Activated CD4-positive, alpha-beta T cell treated with anti-CD3 and anti-CD28 coated beads, Interleukin-2, amount 50 U/mL, for 1 hour (primary cell): ENCODE measurements at places on chromosomes 1 and 21.

GRCh38 chr1:94734963-94735901, 84.9 kb upstream of the SLC44A3 start:
- DNase-seq: no peak

GRCh38 chr1:66556161-66556611, 22.2 kb downstream of the SGIP1 start:
- DNase-seq: no peak

- no peak for DNase-seq
Measured at GRCh38 chr1:156957634-156958033, 37.2 kb downstream of the LRRC71 start.

DNA sequence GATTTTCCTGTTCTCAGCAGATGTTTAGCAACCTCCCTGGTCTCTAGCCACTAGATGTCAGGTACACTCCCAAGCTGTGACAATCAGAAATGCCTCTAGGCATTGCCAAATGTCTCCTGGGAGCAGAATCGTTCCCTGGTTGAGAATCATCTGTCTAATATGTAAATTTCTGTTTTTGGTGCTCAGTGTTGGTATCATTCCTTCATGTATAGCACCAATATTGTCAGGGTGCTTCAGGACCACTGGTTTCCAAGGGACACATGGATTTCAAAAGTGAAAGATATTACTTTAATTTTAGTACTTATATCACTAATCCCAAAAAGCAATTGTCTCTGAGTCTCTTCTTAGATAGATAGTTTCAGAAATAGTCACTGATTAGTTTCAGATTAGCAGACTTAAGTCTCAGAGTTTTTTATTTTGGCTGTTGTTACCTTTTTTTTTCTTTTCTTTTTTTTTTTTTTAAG, 160.1 kb downstream of the PTPRC start:
- no peak for DNase-seq

DNA sequence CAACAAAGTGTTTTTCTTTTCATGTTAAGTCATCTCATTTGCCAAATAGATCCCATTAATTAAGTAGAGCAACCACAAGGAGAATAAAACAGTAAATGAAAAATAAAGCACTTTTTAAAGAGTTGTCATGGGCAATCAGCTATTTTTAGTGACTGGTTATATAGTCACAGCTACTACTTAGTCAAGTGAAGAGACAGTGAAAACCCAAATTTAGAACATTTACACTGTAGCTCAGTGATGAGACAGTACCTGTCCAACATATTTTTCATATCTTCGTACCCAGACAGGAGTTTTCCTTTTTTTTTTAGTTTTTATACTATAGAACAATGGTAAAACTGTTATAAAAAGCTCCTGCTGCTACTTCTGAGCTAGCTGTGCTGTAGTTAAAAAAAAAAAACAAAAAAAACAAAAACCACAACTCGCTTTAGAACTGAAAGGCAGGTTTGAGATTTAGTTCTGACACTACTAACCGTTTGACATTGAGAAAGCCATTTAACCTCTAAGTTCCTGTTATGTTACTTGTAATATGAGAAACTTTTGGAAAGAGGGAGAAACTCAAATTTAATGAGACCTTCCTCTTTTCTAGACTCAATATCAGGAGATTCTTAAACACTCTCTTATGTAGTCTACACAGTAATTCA, 777.5 kb downstream of the ADGRL2 start:
- DNase-seq: no peak

DNA sequence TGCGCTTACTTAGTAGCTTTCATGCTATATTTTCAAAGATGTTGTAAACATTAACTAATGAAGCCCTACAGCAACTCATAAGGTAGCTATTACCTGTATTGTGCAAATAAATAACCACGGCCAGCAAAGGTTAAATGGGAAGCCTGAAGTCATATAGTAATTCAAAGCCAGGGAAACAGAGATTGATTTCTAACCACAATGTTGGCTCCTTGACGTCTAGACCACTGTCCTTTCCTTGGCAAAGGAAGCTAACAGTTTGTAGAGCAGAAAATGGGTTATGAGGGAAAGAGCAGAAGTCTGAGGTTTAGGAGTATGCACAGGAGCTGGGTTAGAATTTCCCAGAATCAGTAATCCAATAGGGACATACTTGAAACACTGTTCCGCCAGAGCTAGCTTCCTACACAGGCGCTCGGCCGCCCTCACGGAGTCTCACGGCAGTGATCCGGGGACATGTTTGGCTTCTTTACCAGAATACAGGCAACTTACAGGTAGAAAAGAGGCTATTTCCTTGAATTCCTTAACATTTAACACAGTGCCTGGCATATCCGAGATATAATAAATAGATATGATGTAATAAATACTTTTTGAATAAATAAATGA, 298.8 kb upstream of the LYPLAL1 start:
- no peak for DNase-seq

- no peak for DNase-seq
Measured at GRCh38 chr1:207944571-207944970, 33.6 kb upstream of the CD34 start.

DNA sequence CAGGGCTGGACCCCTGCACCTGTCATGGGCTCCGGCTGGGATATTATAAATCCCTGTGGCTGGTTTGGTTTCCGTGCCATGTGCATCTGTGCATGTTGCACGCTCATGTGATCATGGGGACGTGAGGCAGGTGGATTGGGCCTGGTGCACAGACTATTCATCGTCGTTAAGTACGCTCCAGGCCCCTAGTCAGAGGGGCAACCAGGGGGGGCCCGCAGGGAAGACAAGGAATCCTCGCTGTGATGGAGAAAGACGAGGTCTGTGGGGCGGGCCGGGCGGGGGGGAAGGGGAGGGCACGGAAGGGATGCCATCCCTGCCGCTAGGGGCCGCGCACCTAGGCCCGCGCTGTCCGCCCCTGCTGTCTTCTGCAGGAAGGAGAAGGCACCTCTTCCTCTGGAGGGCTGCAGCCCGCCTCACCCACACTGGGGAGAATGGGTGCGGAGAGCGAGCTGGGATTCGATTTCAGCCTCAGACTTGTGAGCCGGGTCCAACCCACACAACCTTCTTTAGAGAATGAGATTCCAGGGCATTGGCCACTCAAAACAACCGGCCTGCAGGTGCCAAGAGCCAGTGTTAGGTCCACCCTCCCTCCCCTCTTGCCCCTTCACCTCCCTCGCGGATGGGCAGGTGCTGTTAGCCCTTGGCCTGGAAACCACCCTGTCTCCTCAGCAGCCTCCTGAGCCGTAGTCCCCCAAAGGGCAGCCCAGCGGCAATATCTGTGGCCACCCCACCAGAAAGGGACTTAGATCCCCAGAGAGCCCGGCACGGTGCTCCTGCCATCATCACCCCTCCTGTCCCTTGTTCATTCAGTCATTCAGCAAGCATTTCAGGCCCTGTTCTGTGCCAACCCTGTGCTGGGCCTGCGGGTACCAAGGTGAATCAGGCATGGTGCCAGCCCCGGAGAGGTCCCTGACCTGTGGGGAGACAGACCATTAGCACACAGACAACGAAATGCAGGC, 950 bp upstream of the LRP8 start:
- DNase-seq: peak; percentile 6

GRCh38 chr21:45278156-45278911, 9.4 kb downstream of the POFUT2 start:
- no peak for DNase-seq

DNA sequence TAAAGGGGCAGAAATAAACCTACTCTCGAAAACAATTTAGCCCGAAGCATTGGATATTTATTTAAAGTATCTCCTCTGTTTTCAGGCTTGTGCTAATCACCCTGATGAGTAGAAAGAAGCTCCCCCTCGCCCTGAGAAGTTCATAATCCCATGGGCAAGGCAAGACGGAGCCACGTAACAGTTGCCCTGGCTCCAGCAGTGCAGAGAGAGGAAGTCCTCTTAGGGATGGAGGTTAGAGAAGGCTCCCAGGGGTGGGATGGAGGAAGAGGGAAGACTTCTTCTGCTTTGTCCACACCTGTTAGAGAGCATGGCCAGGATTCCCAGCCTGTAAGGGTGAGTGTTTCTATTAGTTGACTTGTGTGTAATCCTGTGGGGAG, 3.4 kb upstream of the GPR25 start:
- no peak for DNase-seq

DNA sequence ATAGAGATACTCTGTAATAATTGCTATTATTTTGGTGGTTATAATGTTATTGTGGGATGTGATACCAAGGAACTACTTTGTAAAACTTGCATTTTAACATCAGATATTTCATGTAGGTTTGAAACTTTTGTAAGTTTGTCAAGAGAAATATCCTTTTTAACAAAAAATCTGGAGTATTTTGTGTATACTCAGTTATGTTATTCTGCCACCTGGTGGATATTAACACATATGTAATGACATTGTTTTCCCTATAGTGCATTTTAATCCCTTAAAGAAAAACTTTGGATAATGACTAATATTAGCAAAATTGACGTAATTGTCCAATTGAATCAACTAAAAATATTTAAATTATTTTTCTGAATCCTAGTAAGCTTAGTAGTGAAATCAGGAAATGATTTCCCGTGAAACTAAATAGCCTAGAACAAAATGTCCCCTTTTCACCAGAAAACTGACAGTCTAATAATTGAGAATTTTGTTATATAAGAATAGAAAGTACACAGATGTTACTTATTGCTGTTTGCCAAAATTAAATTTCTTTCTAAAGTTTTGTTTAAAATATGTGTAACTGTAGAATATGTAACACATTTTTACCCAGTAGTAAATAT, 39.6 kb downstream of the KCTD3 start:
- DNase-seq: no peak

- DNase-seq: no peak
Measured at GRCh38 chr1:243343970-243344937, 88.4 kb downstream of the SDCCAG8 start.

DNA sequence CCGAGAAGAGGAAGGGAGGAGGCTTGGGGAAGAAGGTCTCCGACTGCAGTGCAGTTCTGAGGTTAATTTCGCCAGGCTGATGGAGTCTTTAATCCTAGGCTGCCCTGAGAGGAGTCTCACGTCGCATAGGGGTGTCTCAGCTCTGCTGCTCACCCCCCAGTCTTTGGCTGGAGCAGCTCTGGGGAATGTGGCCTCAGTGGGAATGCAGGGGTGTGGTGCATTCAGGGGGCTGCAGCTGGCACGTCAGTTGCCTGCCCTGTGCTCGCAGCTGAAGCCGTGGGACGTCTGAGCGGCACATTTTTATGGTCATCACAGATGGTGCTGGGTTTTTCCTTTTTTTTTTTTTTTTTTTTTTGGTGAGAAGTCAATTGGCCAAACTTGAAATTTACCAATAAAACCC, 38.2 kb downstream of the ACTN2 start:
- DNase-seq: no peak

DNA sequence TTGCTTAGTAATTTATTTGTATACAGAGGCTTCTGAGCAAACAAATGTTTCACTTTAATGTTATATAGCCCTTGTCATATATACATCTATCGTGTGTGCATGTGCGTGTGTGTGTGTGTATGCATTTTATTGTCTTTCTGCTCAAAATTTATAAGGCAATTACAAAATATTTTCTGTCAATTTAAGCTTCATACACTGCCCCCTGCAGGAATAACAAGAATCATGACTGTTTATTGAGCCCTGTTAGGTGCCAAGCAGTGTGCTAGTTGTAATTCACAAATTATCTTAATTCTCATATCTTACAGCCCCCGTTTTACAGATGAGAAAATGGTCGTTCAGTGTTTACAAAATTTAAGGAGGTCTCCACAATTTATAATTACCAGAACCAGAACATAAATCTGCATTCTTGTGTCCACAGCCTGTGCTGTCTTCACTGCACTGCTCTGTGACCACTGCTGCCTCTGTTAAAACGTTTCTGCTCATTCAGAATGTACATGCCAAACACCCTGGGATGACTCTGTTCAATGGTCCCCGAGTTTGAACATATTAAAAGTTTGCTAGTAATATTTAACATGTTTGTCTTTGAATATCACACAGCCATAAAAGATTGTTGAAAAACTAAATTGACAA, 181.3 kb downstream of the ATP6V1G3 start:
- no peak for DNase-seq

DNA sequence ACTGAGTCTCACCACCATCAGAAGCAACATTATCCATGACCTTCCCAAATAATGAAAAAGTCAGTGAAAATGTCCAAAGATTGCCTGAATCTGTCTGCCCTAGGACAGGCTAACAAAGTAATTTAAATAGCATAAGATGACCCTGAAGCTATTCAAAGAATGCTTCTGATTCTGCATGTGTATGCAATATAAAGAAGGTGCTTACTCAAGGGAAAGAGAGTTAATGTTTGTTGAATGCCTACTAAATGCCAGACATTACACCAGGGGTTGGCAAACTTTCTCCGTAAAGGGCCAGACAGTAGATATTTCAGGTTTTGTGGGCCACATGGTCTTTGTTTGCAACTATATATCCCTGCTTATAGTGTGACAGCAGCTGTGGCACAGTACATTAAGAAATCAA, 221.9 kb upstream of the DMRTA2 start:
- no peak for DNase-seq

DNA sequence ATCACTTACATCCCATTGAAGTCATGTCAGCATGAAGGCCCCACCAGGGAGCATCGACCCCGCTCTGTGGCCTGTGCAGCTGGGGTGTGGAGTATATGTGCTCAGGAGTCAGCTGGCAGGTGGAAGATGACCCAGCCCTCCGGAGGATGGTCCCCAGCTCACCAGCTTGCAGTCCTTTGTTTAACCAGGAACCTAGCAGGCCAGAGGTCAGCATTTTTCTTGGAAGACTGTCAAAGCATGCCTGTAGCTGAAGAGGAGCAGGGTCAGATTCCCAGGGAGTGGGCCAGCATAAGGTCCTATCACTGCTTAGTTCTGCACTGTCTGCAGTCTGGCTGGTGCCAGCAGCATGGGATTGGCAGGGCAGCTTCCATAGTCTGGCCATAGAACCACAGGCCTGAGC, 12.7 kb downstream of the NFASC start:
- DNase-seq: no peak

DNA sequence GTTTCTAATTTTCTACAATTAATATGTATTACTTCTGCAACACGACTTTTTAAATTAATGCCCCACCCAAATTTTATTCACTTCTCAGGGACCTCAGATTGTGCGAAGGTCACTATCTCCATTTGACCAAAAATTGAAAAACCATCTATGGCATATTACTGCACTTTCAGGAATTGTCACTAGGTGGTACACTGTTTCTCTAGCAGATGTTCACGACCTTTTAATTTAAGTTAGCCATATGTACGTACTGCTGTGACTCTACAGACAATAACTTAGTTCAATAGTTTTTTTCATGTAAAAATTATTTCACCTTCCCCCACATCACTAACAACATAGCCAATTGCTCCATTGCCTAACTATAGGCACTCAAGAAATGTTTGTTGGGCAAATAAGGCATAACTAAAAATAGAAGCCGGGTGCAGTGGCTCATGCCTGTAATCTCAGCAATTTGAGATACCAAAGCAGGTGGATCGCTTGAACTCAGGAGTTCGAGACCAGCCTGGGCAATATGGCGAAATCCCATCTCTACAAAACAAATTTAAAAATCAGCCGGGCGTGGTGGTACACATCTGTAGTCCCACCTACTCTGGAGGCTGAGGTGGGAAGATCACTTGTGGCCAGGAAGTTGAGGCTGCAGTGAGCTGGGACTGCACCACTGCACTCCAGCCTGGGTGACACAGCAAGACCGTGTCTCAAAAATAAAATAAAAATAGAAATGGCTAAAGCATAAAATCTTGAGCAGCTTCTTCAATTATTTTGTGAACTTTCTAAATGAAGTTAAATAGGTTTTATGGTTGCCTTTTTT, 75.7 kb upstream of the PKN2 start:
- DNase-seq: no peak
